ENCODE measurements at places on chromosomes 2 and 18.

- no peaks in the 10 kb centered on the region for H3K27me3 ChIP-seq
- DNase-seq, result no peak
- H3K27ac ChIP-seq, result peak overlapping the region; percentile 73
- peak overlapping the region; percentile 30 for H3K4me3 ChIP-seq
- H3K36me3 ChIP-seq, result peaks cover 7% of the 10 kb centered on the region
Measured at GRCh38 chr18:62814132-62814759, 98.9 kb downstream of the PHLPP1 start.

GRCh38 chr18:22726469-22726868 is 206.7 kb upstream of the RBBP8 start:
- peaks cover 9% of the 10 kb centered on the region for H3K4me1 ChIP-seq
- H3K27ac ChIP-seq, result no peak overlapping the region
- H3K4me3 ChIP-seq, result no peak overlapping the region
- H3K27me3 ChIP-seq, result no peaks in the 10 kb centered on the region
- no peaks in the 10 kb centered on the region for H3K36me3 ChIP-seq

GRCh38 chr2:69724540-69725159 is 17.3 kb upstream of the ANXA4 start:
- peaks cover 16% of the 10 kb centered on the region for H3K4me1 ChIP-seq
- H3K27me3 ChIP-seq, result no peaks in the 10 kb centered on the region
- H3K4me3 ChIP-seq, result peak overlapping the region; percentile 86
- no peaks in the 10 kb centered on the region for H3K36me3 ChIP-seq
- peak; percentile 89 for DNase-seq

- no peak overlapping the region for H3K27ac ChIP-seq
- H3K36me3 ChIP-seq, result peaks cover 11% of the 10 kb centered on the region
- DNase-seq, result no peak
- H3K4me1 ChIP-seq, result peaks cover 31% of the 10 kb centered on the region
- no peak overlapping the region for H3K4me3 ChIP-seq
Measured at GRCh38 chr18:48786455-48787202, 164.1 kb downstream of the SMAD7 start.

DNA sequence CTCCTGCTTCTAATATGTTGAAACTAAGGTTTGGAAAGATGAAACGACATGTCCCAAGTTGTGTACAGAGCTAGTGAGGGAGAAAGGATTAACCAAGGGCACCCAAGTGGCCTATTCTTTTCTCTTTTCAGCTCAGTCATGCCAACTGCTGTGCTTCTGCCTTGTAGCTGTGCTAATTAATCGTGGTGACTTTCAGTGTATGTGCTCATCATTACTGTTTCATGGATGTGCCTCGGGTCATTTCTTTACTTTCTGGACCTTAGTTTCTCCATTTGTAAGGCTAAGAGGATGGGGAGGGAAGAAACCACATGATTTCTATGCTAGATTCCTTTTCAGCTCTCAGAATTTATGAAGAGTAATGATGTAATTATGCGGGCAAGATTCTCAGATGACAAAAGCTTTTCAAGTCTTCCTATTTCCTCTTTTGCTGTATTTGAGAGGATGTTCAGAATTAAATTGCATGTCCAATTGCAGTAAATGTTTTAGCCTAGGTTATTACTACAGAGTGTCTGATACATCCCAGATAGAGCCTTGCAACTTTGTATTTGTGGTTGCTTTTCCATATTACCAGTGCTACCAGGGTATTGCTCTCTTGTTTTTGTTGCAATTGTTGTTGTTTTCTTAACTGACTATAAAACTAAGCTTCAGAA is 621.2 kb downstream of the CNTNAP5 start:
- H3K27me3 ChIP-seq, result no peaks in the 10 kb centered on the region
- DNase-seq, result no peak
- H3K36me3 ChIP-seq, result no peaks in the 10 kb centered on the region
- peaks cover 9% of the 10 kb centered on the region for H3K4me1 ChIP-seq

GRCh38 chr18:7807936-7808453 is 240.9 kb downstream of the PTPRM start:
- H3K4me3 ChIP-seq, result no peak overlapping the region
- H3K27ac ChIP-seq, result no peak overlapping the region
- no peaks in the 10 kb centered on the region for H3K27me3 ChIP-seq
- no peak for DNase-seq
- H3K4me1 ChIP-seq, result peaks cover 26% of the 10 kb centered on the region

GRCh38 chr18:59960272-59960671 is 60.5 kb downstream of the PMAIP1 start:
- no peak for DNase-seq
- H3K36me3 ChIP-seq, result no peaks in the 10 kb centered on the region
- peaks cover 4% of the 10 kb centered on the region for H3K27me3 ChIP-seq
- no peak overlapping the region for H3K4me3 ChIP-seq
- H3K27ac ChIP-seq, result peak overlapping the region; percentile 73

DNA sequence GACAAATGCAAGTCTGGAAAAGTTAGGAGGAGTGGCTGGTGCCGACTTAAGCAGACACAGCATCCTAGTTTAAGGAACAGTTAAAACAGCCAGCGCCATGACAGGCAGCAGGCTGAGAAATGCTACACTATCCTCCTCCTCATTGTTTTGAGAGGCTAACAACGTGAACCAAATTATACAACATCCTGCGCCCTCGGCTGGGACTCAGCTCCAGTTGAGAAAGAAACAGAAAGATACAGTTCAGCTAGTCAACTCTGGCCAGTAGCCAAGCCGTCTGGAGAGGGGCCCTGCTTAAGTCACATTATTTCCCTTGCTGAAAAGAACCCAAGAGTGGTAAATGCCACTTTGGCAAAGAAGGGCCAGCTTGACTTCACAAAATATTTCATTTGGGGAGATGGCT is 90.2 kb downstream of the BCL11A start:
- no peak for DNase-seq
- H3K27me3 ChIP-seq, result no peaks in the 10 kb centered on the region
- peaks cover 37% of the 10 kb centered on the region for H3K36me3 ChIP-seq
- H3K4me1 ChIP-seq, result peaks cover 38% of the 10 kb centered on the region
- H3K27ac ChIP-seq, result no peak overlapping the region

- peaks cover 40% of the 10 kb centered on the region for H3K4me1 ChIP-seq
- peak overlapping the region; percentile 87 for H3K27ac ChIP-seq
- no peak for DNase-seq
- peaks cover 45% of the 10 kb centered on the region for H3K27me3 ChIP-seq
Measured at GRCh38 chr2:219499058-219499307, 292 bp downstream of the GMPPA start.

- H3K36me3 ChIP-seq, result no peaks in the 10 kb centered on the region
- no peak overlapping the region for H3K27ac ChIP-seq
- H3K4me3 ChIP-seq, result no peak overlapping the region
- DNase-seq, result no peak
- no peaks in the 10 kb centered on the region for H3K27me3 ChIP-seq
Measured at GRCh38 chr2:207836521-207837133, 66.9 kb upstream of the FZD5 start.

DNA sequence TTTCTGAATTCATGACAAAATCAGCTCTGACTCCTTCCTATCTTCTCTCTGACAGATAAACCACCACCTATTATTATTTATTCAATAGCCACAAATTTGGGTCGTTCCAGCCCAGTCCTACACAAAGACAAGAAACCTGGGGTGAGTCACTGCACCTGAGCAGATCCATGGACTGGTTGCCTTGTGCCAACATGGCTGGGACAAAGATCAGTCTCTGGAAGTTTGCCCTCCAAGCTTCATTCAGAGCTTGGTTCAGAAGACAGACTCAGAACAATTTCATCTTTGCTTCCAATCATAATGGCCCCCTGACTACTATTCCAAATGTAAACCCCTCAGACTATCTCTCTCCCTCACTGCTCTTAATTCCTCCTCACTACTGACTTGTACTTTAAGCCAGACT is 9.6 kb upstream of the EXOC6B start:
- no peak overlapping the region for H3K4me3 ChIP-seq
- DNase-seq, result no peak
- H3K27ac ChIP-seq, result no peak overlapping the region
- H3K36me3 ChIP-seq, result no peaks in the 10 kb centered on the region

DNA sequence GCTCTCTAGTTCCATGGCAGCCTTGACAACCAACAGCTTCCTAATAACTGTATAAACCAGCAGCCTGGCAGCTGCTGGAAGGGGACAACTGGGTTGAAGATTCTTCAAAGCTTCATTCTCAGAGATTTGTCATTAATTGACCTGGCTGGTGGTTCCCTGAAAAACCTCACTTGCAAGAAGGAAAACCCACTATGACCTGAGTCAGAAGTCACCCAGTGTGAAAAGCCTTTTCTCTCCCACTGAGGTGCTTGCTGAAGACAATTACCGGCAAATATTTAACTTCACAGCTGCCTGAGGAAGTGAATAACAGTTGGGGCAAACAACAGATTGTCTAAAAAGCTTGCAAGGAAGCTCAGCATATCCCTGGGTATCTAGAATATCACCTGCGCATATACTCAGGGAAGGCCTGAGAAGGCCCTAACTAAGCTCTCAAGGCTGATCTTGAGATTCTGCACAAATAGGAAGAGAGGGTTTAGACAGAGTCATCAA is 49.9 kb downstream of the CRACDL start:
- peak; percentile 6 for DNase-seq
- no peaks in the 10 kb centered on the region for H3K36me3 ChIP-seq
- no peak overlapping the region for H3K27ac ChIP-seq
- no peaks in the 10 kb centered on the region for H3K4me1 ChIP-seq

DNA sequence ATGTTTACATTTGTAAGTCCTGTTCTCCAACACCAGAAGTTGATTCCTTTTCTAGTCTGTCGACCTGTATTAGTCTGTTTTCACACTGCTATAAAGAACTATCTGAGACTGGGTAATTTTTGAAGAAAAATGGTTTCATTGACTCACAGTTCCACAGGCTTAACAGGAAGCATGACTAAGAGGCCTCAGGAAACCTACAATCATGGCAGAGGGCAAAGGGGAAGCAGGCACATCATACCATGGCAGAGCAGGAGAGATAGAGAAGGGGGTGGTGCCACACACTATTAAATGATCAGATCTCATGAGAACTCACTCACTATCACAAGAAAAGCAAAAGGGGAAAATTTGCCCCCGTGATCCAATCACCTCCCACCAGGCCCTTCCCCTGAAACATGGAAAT is 112.8 kb upstream of the MAP3K20 start:
- no peak for DNase-seq
- no peak overlapping the region for H3K27ac ChIP-seq
- no peaks in the 10 kb centered on the region for H3K36me3 ChIP-seq

- no peaks in the 10 kb centered on the region for H3K4me1 ChIP-seq
- H3K27ac ChIP-seq, result no peak overlapping the region
- H3K36me3 ChIP-seq, result no peaks in the 10 kb centered on the region
- no peaks in the 10 kb centered on the region for H3K27me3 ChIP-seq
- no peak overlapping the region for H3K4me3 ChIP-seq
Measured at GRCh38 chr2:138122891-138123290, 158.6 kb downstream of the HNMT start.

- H3K36me3 ChIP-seq, result no peaks in the 10 kb centered on the region
- no peak overlapping the region for H3K4me3 ChIP-seq
- no peak for DNase-seq
- H3K27me3 ChIP-seq, result no peaks in the 10 kb centered on the region
Measured at GRCh38 chr2:226227341-226227740, 572.3 kb downstream of the IRS1 start.

GRCh38 chr2:172372436-172372835 is 55.0 kb upstream of the ITGA6 start:
- H3K4me3 ChIP-seq, result no peak overlapping the region
- H3K27me3 ChIP-seq, result peaks cover 6% of the 10 kb centered on the region
- no peak overlapping the region for H3K27ac ChIP-seq
- peaks cover 4% of the 10 kb centered on the region for H3K36me3 ChIP-seq
- peaks cover 8% of the 10 kb centered on the region for H3K4me1 ChIP-seq

DNA sequence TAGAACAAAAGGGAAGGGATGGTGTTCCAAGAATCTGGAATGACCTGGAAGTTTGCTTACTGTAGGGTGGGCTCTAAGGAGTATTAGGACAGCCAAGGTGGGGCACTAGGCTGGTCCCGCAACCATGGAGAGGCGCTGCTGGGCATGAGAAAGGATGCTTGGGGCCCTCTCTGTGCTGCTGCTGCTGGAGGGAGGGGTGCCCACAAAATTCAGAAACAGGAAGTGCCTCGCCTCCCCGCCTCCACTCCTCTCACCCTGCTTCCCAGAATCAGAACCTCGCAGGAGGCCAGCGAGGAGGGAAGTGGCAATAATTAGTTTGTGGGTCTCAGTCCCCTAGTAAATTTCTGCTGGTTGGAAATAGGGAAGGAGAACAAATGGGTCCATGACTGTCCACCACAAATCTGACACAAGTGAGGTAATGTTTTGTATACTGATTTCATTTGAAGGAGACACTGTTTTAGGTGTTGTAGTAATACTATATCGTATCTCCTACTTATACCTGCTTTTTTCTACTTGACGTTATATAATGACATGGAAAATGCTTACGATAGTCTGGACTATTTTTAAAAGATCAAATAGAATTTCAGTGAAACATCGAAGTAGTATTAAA is 7.9 kb upstream of the PDCL3 start:
- peaks cover 4% of the 10 kb centered on the region for H3K4me1 ChIP-seq
- H3K36me3 ChIP-seq, result no peaks in the 10 kb centered on the region
- H3K4me3 ChIP-seq, result no peak overlapping the region
- peaks cover 3% of the 10 kb centered on the region for H3K27me3 ChIP-seq
- H3K27ac ChIP-seq, result no peak overlapping the region

GRCh38 chr2:7437141-7437540 is 519.9 kb downstream of the RNF144A start:
- H3K27me3 ChIP-seq, result peaks cover 3% of the 10 kb centered on the region
- no peaks in the 10 kb centered on the region for H3K4me1 ChIP-seq
- H3K36me3 ChIP-seq, result no peaks in the 10 kb centered on the region
- DNase-seq, result no peak

All from type B pancreatic cell (in vitro differentiated cells).